ENCODE measurements at places on chromosomes 3 and 15.

DNA sequence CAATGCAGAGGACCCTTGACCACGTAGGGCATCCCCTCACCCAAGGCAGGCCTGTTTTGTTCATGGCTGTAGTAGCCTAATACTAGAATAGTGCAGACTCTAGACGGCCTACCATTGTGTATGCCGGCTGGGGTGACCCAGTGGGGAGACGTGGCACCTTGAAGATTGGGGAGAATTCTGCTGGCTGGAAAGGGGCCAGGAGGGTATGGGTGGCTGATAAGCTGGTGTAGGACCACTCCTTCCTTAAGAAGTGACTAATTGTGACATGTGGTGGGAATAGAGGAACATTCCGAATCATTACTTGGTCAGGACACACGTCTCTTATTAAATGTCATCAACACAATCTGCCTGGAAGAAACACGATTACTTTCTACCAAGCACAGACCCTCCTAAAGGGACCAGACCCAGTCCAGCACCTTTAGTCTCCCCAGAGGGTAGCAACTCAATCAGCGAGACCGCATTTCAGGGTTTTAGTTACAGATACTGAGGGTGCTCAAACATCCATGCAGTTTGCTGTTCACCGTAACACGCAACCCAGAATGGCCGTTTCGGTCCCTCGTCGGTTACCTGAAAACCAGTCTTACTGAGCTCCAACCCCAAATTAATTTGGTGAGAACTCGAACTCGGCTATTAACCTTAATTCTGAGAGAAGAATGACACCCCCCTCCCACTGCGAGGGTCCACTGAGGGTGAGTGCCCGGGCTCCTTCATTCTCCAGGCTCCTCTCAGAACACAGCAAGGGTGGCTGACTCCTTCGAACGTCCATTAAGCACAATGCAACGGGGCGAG, 1.6 kb upstream of the KLF13 start:
- DNase-seq: no peak

DNA sequence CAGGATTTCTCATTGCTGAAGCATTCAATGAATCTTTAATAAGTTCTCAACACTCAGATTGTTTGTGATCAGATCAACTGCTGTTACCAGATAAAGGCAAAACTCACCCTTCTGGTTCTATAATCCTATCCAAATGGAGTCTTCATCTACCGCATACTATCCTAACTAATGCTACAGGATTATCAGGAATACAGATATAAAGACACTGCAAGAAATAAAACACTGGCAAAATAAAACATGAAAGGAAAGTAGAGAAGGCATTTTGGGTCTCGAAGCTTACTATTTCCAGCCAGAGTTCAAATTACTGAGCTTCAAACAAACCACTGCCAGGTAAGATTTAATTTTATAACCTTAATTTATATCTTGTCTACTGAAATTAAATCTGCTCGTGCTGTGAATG, 524 bp downstream of the CHRM5 start:
- no peak for DNase-seq

- DNase-seq: peak; percentile 20
These were observed 72.6 kb downstream of the NPTN start for GRCh38 chr15:73560501-73561117.

GRCh38 chr3:152243721-152244516, 24.8 kb upstream of the MBNL1 start:
- DNase-seq: peak; percentile 71

- DNase-seq: no peak
These were observed 262.2 kb downstream of the CHL1 start for GRCh38 chr3:458653-459310.

DNA sequence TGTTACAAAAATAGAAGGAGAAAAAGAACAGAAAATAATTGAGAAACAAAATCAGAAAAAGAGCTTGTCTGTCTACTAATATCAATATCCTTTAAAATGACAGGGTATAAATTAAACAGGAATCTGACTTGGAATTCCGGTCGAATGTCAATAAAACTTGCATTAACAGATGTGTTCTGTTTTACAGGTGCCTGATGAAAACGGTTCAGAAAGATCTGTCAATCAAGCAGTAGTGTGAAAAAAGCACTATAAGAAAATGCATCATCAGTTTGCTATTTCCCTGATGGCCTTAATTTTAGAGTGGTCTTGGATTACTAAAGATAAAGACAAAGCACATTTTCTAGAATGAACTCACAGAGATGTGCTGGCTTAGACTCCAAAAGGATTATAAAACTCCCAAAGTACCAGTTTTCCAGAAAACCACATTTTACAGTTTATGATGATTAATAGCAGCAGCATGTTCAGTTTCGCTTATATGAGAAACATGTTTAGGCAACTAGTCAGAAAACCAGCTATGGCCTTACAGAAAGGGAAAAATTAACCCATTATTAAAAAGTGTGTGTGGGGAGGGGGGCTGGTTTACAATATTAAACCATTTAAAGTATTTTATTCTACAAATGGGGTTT, 8.2 kb upstream of the C3orf38 start:
- no peak for DNase-seq

- DNase-seq: no peak
These were observed 263.9 kb upstream of the STT3B start for GRCh38 chr3:31268868-31269267.

GRCh38 chr3:196792771-196793170, 53.1 kb downstream of the PAK2 start:
- DNase-seq: no peak

- no peak for DNase-seq
These were observed 312.5 kb upstream of the ZNF385D start for GRCh38 chr3:22063500-22063899.

- no peak for DNase-seq
These were observed 287.4 kb downstream of the UACA start for GRCh38 chr15:70475921-70476320.

GRCh38 chr3:17946619-17947018, 204.2 kb upstream of the TBC1D5 start:
- no peak for DNase-seq

- DNase-seq: no peak
These were observed 12.9 kb upstream of the TM6SF1 start for GRCh38 chr15:83094583-83094982.

GRCh38 chr3:15602146-15602536, 596 bp downstream of the BTD start:
- no peak for DNase-seq

GRCh38 chr3:9099702-9100512, 136.6 kb upstream of the RAD18 start:
- DNase-seq: no peak

- no peak for DNase-seq
These were observed 18.6 kb downstream of the MAGEF1 start for GRCh38 chr3:184693011-184693975.

DNA sequence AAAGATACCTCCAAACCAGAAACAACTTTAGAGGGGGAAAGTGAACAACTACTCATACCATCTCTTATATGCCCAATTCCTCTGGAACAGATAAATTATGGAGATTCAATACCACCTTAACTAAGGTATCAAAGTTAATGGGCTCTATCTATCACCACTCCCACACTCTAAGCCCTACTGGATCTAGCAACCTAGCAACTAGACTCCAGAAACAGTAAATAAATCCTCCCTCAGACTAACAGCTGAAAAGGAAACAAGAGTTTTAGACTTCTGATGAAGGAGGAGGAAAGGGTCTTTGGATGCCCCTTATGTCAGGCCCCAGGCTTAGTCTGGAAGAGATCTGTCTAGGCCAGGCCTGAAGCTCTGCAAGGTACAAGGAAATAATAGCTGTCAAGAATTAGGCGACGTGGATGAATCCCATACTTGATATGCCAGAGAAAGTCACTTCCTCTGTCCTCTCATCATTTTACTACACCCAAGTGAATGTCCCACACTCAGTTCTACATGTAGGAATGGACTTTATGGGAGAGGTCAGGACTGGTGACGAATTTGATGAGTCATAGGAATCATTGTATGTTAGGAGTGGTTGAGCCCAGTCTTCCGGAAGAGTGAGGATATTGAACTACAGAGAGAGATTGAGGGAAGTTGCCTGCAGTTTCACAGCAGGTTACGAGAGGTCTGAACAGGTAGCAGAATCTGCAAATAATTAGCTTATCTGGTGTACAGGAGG, 113.8 kb downstream of the AKAP13 start:
- DNase-seq: no peak

GRCh38 chr3:173891272-173892100, 493.9 kb downstream of the NLGN1 start:
- DNase-seq: no peak

DNA sequence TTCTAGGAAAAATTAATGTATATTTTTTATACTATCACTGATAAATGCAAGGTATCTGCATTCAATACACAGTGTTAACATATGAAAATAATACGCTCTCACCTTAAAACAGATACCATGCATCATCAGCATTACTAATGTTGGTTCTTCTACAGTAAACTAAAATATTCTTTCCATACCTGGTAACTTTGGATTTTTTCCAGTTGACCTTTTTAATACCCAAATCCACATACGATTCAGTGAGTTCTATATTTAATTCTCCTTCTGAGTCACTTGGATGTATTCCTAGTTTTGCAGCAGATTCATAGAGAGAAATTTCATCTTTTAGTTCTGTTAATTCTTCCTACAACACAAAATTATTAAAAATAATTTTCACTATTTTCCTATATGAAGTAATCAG, 29.9 kb downstream of the CEP152 start:
- no peak for DNase-seq

- no peak for DNase-seq
These were observed 22.8 kb downstream of the EFCC1 start for GRCh38 chr3:129023909-129024308.

DNA sequence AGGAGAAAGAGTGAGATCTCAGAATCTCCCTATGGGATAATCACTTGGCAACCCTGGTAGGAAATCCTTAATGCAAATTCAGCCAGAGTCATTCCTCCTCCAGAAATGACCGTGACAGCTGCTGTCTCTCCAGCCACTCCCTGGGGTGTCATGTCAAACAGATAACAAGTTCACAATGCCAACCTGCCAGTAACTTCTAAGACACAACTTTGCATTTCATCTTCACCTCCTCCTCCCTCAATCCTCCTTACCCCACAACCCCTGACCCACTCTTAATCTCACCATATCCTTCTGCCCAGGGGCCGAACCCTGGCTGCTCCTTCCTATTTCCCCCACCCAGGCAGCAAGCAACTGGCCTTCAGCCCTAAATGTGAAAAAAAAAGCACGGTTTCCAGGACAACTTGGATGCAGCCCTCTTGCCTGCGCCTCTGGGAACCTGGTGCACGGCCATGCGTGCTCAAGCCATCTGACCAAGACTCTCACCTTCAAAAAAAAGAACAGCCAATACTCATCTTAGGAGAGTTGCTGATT, 166.0 kb downstream of the NTRK3 start:
- DNase-seq: no peak

DNA sequence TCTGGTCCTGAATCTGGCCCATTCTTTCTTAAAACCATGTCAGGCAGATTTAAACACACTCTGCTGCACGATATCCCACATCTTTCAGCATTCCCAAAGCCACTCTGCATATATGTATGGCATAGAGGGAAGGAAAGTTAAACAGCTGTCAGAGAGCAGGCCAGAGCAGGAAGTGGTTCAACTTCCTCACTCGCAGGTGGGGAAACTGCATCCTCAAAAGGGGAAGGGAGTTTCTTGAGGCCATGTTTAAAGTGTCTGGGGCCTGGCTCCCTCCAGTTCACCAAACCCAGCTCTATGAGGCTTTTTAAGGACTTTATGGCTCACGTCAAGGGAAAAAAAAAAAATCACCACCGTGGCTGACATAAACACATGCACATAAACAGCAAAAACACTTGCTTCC, 123.1 kb downstream of the OPA1 start:
- DNase-seq: no peak

GRCh38 chr3:161700998-161701397, 204.4 kb downstream of the OTOL1 start:
- DNase-seq: peak; percentile 6

GRCh38 chr15:28962851-28963710, 77.3 kb downstream of the APBA2 start:
- DNase-seq: no peak

- no peak for DNase-seq
These were observed 29.2 kb downstream of the NEO1 start for GRCh38 chr15:73081321-73081958.

DNA sequence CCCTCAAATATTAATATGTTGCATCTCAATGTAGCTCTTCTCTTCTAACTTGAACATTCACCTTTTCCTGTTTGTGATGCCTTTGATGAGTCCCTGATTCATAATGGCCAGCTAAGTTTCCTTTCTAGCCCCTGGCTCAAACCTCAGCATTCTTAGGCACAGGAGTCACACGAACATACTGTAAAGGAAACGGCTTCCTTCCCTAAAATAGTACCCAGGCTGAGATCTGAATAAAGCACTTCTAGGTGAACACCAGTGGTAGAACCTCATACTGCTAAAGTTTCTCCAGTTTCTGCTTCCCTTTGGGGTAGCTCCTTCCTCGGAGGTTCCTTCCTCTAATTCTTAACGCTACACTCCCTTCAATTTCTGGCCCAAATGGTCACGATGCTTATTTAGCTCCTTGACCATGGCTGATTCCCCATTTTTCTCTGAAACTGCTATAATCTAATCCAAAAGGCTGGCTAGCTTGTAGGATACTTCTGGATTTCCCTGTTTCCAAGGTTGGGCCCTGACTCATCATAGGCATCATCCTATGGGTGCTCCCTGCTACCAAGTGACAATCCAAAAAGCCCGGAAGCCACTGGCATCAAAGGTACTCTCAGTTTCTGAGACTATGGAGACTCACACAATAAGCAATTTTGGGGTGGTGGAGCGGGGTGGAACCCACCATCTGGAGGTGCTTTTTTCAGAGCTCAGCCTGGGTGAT, 2.4 kb downstream of the ANAPC13 start:
- no peak for DNase-seq

GRCh38 chr3:150921209-150921608, 16.0 kb upstream of the MINDY4B start:
- no peak for DNase-seq

DNA sequence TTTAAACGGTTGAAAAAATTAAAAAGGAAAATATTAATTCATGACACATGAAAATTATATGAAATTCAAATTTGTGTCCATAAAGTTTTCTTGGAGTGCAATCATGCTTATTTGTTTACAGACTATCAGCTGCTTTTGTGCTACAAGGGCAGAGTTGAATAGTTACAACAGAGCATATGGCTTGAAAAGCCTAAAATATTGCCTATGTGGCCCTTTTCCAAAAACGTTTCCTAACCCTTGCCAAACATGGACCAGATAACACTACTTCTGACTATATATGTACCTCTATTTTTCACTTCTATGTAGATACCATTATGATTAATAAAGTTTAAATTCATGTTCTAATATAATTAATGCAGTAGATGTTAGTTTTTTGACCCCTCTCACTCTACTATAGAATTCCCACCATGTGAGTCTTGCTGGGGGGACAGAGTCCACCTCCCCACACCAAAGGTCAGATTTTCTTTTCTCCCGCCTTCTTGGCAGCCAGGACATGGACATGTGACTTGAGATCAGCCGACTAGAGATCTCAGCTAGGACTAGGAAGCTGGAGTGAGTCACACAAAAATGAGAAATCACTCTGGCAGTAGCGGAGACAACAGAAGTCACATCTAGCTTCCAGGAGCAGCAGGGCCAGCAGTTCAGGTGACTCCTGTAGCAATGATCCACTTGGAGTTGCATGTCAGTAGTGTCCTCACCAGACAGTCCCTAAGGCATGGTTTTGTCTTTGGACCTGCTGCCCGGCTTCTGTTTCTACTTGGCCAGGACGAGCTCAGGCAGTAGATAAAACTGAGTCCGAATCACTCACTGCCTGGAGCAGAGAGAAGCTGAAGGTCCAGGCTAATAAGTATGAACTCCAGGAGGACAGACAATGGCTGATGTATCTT, 22.4 kb downstream of the CIAO2A start:
- no peak for DNase-seq
